ENCODE measurements at places on chromosomes 7 and 10. TPM values are rescaled to one million over a fixed set of nuclear protein-coding genes. Genes with fewer than 3 reads are reported as not detected.

SPDYE5 gene
- not detected for total RNA-seq

CPED1 gene
- total RNA-seq: 1.7 TPM

TAS2R41 gene
- not detected for total RNA-seq

TMEM130 gene
- total RNA-seq: not detected

LDB3 gene
- total RNA-seq: 0.13 TPM

UBE2D4 gene
- total RNA-seq: 7.7 TPM

AKR1C4 gene
- total RNA-seq: not detected

NRG3 gene
- not detected for total RNA-seq

MKX gene
- 0.47 TPM for total RNA-seq

CALY gene
- total RNA-seq: 0.75 TPM

GATA3 gene
- 20.8 TPM for total RNA-seq

LEP gene
- not detected for total RNA-seq

FKBP6 gene
- not detected for total RNA-seq

MYO1G gene
- 0.17 TPM for total RNA-seq

LIPF gene
- total RNA-seq: not detected

FGFBP3 gene
- 0.17 TPM for total RNA-seq

PRF1 gene
- not detected for total RNA-seq

CNPY1 gene
- not detected for total RNA-seq

C10orf62 gene
- 0.27 TPM for total RNA-seq

WDR86 gene
- total RNA-seq: 19.5 TPM

UCN3 gene
- not detected for total RNA-seq

PILRA gene
- not detected for total RNA-seq

ASB10 gene
- total RNA-seq: not detected

ZNF485 gene
- total RNA-seq: 6.5 TPM

ADAM12 gene
- 0.26 TPM for total RNA-seq

FZD1 gene
- total RNA-seq: 3.0 TPM

GNGT1 gene
- not detected for total RNA-seq

CD36 gene
- not detected for total RNA-seq

ELN gene
- 0.50 TPM for total RNA-seq

PRRT4 gene
- 0.24 TPM for total RNA-seq

METTL27 gene
- 13.0 TPM for total RNA-seq

TMEM196 gene
- total RNA-seq: not detected

GSDME gene
- total RNA-seq: 76.8 TPM

SOSTDC1 gene
- total RNA-seq: not detected
